ENCODE measurements at places on chromosomes 4 and X.

- DNase-seq, result no peak
Observed at GRCh38 chr4:188299161-188299560, 159.9 kb downstream of the TRIML1 start.

- no peak for DNase-seq
Observed at GRCh38 chr4:169121861-169122382, 111.9 kb upstream of the CBR4 start.

GRCh38 chr4:6625256-6625655, 15.2 kb upstream of the MRFAP1 start:
- no peak for DNase-seq

DNA sequence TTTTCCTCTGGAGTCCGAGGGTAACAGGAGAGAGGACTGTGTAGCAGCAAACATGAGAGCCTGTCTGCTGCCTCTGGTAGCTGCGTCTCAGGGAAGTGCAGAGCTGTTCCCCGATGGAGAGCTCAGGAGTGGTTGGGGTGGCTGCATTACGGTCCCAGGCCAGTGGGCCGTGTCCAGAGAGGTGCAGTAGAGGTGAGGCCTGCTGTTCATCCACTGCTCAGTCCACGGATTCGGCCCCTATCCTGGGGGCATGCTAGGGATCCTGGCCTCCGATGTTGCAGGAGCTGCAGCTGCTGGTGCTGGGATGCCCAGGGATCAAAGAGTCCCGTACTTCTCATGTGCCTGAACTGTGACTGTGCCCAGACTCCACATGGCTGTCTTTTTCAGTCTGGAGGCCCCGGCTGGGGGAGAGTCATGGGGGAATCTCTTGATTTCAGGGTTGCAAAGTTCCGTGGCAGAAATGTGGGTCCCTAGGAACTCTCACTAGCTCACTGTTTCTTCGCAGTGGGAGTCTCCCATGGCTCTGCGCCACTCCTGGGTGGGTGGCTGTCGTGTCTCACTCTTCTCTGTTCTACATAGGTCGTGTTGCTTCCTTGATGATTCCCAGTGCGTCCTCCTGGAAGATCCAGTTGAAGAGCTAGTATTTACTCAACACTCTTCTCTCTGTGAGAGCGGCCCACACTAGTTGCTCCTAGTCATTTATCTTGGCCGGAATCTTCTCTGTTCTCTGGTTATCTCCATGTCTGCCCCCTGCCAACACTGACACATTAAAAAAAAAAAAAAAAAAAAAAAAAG, 109.5 kb upstream of the CENPE start:
- no peak for DNase-seq

GRCh38 chr4:20840648-20841190, 140.5 kb downstream of the PACRGL start:
- DNase-seq, result no peak

Data from D341Med (cell line).